ENCODE measurements at places on chromosomes 5 and 9. TPM values are rescaled to one million over a fixed set of nuclear protein-coding genes. Genes with fewer than 3 reads are reported as not detected.

Gene SHISAL2B
- not detected for total RNA-seq

Gene SLC25A2
- 1.8 TPM for total RNA-seq

Gene ZNF474
- not detected for total RNA-seq

Gene SNCB
- not detected for total RNA-seq

Gene ERP44
- total RNA-seq = 7.8 TPM

DNA sequence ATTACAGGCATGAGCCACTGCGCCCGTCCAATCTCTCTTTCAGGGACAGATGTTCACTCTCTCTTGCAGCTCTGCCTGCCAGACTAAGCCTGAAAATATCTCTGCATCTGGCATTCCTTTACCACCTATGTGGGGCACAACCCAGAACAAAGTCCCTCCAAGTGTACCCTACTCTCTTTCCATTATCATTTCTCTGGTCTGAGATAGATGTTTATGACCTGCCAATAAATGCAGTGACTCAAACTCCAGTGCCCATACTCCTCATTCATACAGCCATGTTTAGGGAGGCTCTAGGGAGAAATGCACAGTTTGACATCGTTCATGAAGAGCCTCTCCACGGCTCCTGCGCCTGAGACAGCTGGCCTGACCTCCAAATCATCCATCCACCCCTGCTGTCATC, at the start of gene BTNL3:
Gene BTNL3, plus strand, starts transcription at position 255 of the 400 bp plus-strand sequence. CDS start 183 bp downstream, outside the sequence.
- H3K4me1 ChIP-seq = no peaks in the 10 kb centered on the region
- peak; percentile 39 for DNase-seq

DNA sequence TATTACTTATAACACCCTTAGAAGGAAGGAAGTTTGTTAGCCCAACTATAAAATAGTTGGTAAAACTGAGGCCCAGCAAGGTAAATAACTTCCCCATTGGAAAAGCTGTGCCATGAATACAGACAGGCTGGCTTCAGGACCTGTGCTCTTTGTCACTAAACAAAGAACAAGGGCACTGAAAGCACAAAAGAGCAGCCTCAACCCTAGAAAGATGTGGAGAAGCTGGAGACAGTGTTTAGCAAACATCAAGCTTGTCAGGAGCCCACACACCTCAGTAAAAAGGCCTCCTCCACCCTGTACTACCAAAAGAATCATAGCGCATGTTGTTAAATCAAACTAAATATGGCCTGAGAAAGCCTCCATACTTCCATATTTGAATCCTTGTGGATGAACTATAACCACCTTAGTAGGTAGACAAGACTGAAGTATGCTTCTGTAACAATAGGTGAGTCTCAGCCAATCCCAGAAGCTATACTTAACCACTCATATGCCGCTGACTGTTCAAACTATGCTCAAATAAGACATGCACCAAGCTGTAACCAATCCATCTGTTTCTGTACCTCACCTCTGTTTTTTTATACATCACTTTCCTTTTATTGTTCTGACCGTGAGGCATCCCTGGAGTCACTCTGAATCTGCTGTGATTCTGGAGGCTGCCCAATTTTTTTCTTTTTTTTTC, 18.4 kb upstream of the SCGB3A2 start:
- no peaks in the 10 kb centered on the region for H3K4me1 ChIP-seq
- no peak overlapping the region for H3K27ac ChIP-seq
- no peak for DNase-seq
- H3K27me3 ChIP-seq = no peaks in the 10 kb centered on the region
- H3K4me3 ChIP-seq = no peak overlapping the region
- H3K36me3 ChIP-seq = no peaks in the 10 kb centered on the region

- DNase-seq = no peak
- H3K4me3 ChIP-seq = peak overlapping the region; percentile 82
- peak overlapping the region; percentile 90 for H3K27ac ChIP-seq
- H3K27me3 ChIP-seq = no peaks in the 10 kb centered on the region
- no peaks in the 10 kb centered on the region for H3K36me3 ChIP-seq
- H3K4me1 ChIP-seq = peaks cover 19% of the 10 kb centered on the region
Observed at GRCh38 chr5:75512383-75513074, 838 bp downstream of the POLK start.

GRCh38 chr5:157602505-157602904, 26.9 kb upstream of the ADAM19 start:
- H3K4me1 ChIP-seq = no peaks in the 10 kb centered on the region
- H3K36me3 ChIP-seq = no peaks in the 10 kb centered on the region
- no peak overlapping the region for H3K27ac ChIP-seq
- no peaks in the 10 kb centered on the region for H3K27me3 ChIP-seq
- H3K4me3 ChIP-seq = no peak overlapping the region
- no peak for DNase-seq

- H3K36me3 ChIP-seq = no peaks in the 10 kb centered on the region
- no peaks in the 10 kb centered on the region for H3K4me1 ChIP-seq
- no peak overlapping the region for H3K27ac ChIP-seq
- DNase-seq = no peak
- H3K4me3 ChIP-seq = no peak overlapping the region
- no peaks in the 10 kb centered on the region for H3K27me3 ChIP-seq
Observed at GRCh38 chr9:21761309-21761901, 41.0 kb upstream of the MTAP start.

DNA sequence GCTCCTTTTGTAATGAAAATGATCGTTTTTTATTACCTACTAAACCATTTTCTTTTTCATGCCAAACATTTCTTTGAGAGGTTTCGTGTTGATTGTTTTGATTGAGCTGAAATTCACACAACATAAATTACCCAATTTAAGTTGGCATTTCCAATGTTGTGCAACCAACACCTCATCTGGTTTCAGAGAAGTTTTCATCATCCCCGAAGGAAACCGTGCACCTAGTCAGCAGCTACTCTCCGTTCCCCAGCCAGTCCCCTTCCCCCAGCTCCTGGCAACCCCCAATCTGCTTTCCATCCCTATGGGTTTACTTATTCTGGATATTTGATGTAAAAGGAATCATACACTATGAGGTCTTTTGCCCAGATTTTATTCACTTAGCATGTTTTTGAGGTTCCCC, 123.6 kb downstream of the ADCY2 start:
- H3K4me1 ChIP-seq = no peaks in the 10 kb centered on the region
- H3K4me3 ChIP-seq = no peak overlapping the region
- DNase-seq = no peak
- H3K27me3 ChIP-seq = no peaks in the 10 kb centered on the region
- H3K27ac ChIP-seq = no peak overlapping the region
- H3K36me3 ChIP-seq = no peaks in the 10 kb centered on the region

- H3K27ac ChIP-seq = peak overlapping the region; percentile 78
- no peaks in the 10 kb centered on the region for H3K36me3 ChIP-seq
- H3K4me1 ChIP-seq = peaks cover 48% of the 10 kb centered on the region
- H3K4me3 ChIP-seq = no peak overlapping the region
- H3K27me3 ChIP-seq = no peaks in the 10 kb centered on the region
- DNase-seq = peak; percentile 80
Observed at GRCh38 chr5:150582241-150583109, 58.0 kb upstream of the SYNPO start.

GRCh38 chr5:142439207-142439860, 114.5 kb upstream of the SPRY4 start:
- no peak overlapping the region for H3K27ac ChIP-seq
- no peaks in the 10 kb centered on the region for H3K27me3 ChIP-seq
- no peaks in the 10 kb centered on the region for H3K4me1 ChIP-seq

DNA sequence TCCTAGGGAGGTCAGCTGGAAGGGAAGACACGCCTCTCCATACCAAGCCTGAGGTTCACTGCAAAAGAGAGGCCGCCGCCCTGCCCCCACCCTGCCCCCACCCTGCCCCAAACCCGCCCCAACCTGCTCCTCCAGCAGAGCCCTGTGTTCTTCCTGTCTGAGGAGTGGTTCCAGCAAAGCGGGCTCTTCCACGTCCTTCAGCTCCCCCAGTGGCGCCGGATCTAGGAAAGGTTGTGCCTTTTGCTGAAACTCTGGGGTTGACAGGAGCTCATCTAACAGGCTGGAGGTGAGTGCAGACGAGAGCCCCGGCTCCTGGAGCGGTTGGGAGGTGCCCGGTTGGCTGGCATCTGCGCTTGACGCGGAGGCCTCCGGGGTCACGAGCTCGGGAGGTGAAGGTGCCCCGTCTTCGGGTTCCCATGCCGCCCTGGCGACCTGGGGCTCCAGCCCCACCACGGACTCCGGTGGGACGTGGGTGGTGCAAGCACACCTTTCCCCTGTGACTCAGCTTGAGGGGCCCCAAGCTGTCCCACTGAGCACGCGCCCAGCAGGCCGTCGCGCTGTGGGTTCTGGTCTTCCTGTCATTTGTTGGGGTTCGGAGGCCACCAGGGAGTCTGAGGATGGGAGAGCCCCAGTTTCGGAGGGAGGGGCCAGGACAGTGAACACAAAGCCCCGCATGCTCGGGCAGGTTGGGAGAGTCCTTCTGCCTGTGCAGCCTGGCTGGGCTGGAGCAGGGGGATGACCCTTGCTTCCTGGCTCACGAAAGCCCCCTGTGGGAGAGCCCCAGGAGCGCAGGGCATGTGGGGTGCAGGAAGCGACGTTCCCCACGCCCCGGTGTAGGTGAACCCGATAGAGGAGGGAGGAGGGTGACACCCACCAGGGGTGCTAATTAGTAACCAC, 1467.1 kb downstream of the FOXD4L5 start:
- H3K36me3 ChIP-seq = no peaks in the 10 kb centered on the region
- peak overlapping the region; percentile 7 for H3K27ac ChIP-seq
- no peaks in the 10 kb centered on the region for H3K4me1 ChIP-seq
- H3K4me3 ChIP-seq = peak overlapping the region; percentile 3
- peak; percentile 72 for DNase-seq
- H3K27me3 ChIP-seq = peaks cover 9% of the 10 kb centered on the region

DNA sequence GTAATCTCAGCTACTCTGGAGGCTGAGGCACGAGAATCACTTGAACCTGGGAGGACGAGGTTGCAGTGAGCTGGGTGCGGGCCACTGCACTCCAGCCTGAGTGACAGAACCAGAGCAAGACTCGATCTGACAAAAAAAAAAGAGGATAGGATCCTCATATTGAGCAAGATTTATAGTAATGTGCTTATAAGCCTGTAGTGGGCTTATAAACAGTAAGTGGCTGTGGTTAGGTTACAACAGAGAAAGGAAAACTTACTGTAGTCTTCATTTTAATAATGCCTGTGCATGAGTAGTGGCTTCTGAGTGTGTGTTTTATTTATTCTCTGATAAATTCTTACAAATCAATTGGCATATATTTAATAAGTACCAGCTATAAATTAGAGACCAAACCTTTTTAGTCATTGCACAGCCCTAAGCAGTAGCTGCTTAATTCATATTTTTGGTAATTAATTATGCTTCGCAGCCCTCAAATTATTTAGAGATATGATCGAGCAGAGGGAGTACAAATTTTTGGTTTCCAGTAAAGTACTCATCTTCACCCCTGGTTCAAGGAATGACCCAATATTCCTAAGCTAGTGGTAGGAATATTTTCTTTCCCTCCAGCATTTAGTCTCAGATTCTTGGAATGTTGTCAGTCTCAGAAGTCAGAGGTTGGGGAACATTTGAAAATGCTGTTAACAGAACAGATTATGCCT, 73.8 kb upstream of the KLF9 start:
- no peaks in the 10 kb centered on the region for H3K27me3 ChIP-seq
- no peak overlapping the region for H3K4me3 ChIP-seq
- no peaks in the 10 kb centered on the region for H3K36me3 ChIP-seq
- no peak for DNase-seq
- no peak overlapping the region for H3K27ac ChIP-seq
- peaks cover 19% of the 10 kb centered on the region for H3K4me1 ChIP-seq

All from transverse colon (tissue), 4 donors.